ENCODE measurements at places on chromosomes 3 and 15.
A peak's percentile ranks its signal among the peaks of the same experiment; 100 is the strongest.

DNA sequence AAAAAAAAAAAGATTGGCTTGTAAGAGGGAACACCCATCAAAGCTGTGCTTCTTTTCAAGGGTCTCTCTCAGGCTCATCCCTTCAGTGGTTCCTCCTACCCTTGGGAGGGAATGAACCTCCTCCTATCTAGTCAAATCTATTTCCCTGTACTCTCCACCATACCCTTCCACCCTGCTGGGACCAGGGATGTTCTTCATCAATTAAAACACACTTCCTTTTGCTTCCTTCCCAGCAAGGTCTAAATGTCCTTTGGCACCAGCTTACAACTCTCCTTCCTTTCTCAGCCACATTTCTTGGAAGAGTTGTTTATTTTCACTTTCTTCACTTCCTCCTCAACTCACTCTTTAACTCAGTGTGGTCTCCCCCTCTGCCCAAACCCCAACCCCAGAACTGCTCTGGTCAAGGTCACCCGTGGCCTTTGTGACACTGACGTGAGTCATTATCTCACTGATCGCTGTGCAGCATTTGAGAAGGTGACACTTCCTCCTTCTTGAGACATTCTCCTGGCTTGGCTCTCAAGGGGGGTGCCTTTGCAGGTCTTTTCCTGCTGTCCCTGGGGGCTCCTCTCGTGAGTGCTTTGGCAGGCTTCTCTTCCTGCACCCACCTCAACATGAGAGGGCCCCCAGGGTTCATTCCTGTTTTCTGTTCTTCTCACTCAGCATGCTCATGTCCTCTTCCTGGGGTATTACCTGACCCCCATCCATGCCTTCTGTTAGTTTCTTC is 210.5 kb upstream of the TLE3 start:
- no peak for DNase-seq

GRCh38 chr15:59376733-59377132 is 4.1 kb upstream of the MYO1E start:
- no peak for DNase-seq

DNA sequence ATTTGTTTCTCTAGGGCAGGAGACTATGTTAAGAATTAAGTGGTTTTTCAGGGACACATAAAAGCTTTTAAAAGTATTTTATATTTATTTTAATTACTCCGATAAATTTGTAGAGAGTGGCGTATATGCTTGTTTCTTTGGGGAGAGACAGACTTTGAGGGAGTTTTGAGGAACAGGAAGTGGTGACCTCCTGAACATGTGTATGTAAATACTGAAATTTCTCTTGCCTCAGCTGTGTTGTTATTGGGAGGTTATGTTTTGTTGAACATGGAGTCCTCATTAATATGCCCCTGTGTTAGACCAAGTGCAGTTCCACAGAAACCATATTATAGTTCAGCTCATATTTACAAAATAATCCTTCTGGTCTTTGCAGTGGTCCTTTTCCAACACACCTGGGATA is 41.8 kb upstream of the UTS2B start:
- DNase-seq = no peak

GRCh38 chr3:35780800-35781199 is 141.5 kb downstream of the ARPP21 start:
- DNase-seq = no peak

- no peak for DNase-seq
These were observed 625 bp upstream of the RBM15B start for GRCh38 chr3:51390246-51391074.

GRCh38 chr3:149487598-149488197 is 13.2 kb downstream of the TM4SF4 start:
- peak; percentile 8 for DNase-seq

DNA sequence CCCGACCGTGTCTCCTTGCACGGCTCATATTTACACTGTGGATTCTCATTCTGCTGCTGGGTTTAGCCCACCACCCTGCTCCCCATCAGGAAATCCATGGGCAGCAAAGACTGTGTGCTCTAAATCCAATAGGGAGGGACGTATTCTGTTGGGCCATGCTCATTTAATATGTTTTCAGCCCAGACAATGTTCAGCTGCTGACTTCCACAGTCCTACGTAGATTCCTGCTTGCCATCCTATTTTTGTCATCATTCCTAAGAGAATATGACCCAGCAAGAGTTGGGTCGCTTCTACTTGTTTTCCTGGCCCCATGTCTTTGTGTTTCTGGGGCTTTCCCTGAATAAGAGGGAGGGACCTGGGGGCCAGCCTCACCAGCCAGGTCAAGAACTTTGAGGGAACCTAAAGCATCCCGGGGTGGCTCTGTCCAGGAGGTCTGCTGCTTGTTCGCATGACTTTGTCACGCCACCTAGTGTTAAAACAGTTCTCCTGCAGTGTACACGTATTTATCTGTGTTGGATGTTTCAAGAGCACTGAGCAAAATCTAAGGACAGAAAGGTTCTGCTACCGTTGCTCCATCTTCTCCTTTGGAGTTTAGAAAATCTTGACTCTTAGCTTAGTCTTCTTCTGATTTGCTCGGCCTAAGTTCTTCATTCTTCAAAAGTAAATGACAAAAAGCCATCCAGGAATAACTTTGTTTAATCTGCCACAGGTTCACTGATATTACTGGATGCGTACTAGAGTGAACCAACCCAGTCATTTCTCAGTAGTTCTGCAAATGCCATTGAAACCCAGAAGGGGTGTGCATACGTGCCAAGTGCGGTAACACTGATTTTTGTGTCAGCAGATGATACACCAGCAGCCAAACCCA is 79.8 kb upstream of the NR2E3 start:
- no peak for DNase-seq

DNA sequence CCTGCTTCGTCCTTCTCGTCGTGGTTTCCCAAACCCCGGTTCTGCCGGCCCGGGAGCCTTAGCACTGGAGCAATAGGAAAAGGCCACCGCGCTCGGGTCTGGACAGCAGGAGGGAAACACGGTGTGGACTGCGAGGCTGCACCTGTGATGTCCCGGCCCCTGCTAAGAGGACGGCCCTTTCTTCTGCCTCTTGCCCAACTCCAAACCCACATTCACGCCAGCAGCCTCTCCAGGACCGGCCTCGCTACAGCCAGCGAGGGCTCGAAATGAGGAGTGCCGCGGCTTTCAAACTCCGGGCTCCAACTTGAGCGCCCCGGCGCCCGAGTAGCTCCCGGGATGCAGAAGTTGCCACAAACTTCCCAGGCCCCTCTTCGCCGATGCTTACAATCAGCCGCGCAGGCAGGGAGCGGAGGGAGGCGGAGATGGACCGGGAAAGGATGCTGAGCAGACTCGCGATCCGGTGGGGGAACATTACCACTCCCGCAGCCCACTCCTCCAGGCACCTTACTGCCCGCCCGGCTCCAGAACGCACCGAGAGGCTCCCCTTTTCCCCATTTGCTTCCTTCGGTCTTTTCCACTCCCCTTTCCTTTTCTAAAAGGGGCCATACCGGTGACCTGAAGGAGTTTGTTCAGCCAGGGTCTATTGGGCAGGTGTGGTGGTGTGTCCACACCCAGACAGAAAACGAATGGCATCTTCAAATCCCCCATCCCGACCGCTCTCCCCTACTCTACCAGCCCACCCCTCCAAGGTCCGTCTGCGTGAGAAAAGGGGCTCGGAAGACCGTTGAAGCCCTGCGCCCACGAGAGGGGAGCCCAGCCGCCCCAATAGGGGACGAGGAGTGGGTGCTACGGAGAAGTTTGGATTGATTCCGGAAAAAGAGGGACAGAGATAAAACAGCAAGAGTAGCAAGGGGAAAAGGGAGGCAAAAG is 18.8 kb upstream of the SATB1 start:
- peak; percentile 17 for DNase-seq
